ENCODE measurements at places on chromosomes 1 and 21. TPM values are rescaled to one million over a fixed set of nuclear protein-coding genes. Genes with fewer than 3 reads are reported as not detected.

- DNase-seq, result no peak
Observed at GRCh38 chr1:248824301-248824700, 1.4 kb downstream of the SH3BP5L start.

- no peak for DNase-seq
Observed at GRCh38 chr1:16727190-16728111, 12.9 kb upstream of the RNU1-4 start.

DNA sequence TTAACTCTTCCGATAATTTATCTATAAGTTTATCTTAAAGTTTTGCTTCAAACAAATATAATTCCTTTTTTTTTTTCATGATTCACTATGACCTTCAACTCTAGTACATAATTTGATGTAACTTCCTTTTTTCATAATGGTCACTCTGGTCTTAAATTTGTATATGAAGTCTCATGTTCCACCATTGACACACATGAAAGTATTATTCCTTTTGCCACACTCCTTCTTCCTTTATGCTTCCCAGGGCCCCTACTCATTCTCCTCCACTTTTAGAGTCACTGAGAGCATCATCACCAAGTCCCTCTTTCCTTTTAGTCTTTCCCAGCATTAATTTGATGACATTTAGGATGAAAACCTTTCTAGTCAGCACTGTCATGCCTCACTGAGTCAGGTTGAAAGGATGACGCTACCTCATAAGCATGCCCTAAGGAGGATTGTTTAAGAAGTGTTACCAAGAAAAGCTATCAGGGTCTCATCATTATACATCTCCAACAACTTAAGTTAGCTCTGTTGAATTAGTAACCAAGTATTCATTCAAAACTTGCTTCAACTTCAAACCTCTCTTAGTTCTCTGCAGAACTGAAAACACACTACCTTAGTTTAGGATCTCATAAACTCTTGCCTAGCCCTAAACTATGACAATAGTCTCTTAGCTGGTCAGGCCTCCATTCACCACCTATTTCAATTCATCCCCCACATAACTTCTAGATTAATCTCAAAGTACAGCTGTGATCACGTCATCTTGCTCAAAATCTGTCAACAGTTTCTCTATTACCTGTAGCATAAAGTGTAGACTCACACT, 14.5 kb downstream of the AUNIP start:
- DNase-seq, result no peak

DNA sequence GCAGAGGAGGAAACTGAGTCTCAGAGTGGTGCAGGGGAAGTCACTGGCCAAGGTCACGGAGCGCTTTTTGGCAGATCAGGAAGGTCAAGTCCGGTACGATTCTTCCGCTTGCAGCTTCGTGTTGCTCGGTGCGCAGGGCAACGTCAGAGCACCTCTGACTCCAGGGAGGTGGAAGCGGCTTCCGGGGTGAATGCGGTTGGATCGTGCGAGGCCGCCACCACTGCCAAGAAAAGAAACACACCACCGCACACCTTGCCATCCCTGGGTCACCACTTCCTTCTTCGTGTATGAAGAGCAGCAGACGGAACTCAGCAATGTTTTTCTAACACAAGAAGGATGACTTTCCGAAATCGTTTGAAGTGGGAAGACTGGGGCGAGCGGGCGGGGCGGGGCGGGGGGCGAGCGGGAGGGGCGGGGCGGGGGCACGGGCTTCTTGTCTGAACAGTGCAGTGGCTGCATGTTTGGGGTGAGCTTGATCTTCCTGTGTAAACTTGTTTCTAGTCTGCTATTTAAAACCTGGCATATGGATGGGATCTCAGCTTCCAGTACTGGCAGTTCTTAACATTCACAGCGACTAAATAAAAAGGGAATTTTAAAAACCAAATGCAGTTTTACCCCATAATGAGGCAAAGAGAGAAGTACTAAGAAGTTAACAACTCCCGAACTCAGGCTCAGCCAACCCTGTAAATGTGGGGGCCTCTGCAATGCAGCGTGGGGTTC, 300.0 kb downstream of the RRAGC start:
- peak; percentile 62 for DNase-seq

DNA sequence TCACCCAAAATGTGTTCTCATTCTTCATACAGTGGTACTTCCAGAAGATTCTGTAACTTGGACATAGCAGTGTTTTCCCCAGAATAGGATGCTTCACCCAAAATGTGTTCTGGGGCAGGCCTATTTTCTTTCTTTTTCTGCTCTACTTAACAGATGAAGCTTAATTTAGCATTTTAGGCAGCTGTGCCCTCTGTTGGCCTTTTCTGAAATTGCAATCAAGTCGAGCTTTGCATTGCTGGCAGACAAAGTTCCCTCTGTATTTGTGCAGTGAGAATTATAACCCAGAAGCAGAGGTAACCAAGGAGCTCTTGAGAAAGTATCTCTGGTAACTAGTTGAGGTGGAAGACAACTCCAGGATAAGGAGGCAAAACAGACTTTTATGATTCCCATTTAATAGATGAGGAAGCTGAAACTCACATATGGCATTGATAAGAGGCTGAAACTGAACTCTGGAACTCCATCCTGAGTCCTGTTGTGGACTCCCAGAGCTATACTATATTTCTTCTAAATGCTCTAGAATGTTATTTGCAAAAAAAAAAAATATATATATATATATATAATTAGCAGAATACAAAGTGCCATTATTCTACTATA, 50.3 kb upstream of the L1TD1 start:
- DNase-seq, result peak; percentile 9

DNA sequence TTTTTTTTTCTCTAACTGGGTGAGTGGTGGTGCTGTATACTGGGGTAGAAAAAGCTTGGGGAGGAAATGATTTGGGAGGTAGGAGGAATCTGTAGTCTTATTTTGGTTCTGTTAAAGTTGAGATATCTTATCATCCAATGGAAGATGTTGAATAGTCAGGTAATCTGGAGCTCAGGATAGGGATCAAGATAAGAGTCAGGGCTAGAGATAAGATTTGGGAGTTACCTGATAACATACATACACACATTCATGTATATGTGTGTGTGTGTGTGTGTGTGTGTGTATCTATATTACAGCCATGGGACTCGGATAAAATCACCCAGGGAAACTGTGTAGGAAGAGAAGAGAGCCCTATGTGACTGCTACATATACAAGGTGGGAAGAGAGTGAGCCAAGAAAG, 8.1 kb downstream of the PCAT6 start:
- DNase-seq, result no peak

DNA sequence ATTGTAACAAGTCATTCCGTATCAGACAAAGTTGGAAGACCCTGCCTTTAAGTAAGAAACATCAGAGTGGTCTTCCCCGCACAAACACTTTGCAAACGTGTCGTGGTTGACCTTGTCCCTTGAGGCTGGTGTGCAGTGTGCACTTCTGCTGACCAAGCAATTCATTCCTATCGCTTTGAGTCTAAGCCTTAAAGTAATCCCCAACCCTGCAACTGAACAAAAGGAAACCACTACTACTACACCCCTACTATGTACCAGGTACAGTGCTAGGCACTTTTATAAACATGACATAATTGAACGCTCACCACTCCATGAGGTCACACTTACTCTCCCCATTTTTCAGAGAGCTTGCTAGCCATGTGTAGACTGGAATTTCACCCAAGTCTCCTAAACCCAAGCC, 10.6 kb downstream of the ITPKB start:
- no peak for DNase-seq

GRCh38 chr21:42973991-42974831, at the start of gene PKNOX1:
PKNOX1 (plus strand) TSS chr21:42974562; CDS start chr21:43004382, 29,820 bp downstream.
- DNase-seq, result peak; percentile 100

DNA sequence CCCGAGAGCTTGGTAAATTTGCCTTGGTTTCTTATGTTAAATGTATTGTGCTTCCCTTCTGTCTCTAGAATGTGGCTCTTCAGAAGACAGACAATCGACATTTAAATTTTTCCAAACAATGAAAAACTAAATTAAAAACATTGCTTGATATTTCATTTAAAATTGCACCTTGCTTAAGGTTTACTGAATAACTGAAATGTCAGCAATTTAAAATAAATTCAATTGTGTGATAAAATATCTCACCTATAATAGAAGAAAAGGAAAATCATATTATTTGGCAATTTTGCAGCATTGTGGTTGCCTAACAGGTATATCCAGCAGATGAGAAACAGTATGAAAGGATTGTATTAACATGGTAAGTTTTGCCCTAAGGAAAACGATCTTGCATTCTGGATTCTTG, 56.5 kb downstream of the MAP3K21 start:
- DNase-seq, result no peak

GRCh38 chr1:206672011-206672688, 12.6 kb upstream of the MAPKAPK2 start:
- DNase-seq, result no peak

DNA sequence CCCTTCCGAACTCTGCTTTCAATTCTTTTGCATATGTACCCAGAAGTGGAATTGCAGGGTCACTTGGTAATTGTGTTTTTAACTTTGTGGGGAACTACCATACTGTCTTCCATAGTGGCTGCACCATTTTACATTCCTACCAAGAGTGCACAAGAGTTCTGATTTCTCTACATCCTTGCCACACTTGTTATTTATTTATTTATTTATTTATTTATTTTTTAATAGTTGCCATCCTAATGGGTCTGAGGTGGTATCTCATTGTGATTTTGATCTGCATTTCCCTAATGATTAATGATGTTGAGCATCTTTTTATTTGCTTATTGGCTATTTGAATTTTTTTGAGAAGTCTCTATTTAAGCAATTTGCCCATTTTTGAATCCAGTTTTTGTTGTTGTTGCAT, 422.4 kb downstream of the PTPRU start:
- no peak for DNase-seq

GRCh38 chr1:44060830-44061267, 29.6 kb upstream of the SLC6A9 start:
- no peak for DNase-seq

GRCh38 chr1:205975387-205975998, 27.7 kb downstream of the RAB7B start:
- no peak for DNase-seq

- no peak for DNase-seq
Observed at GRCh38 chr1:7808253-7808844, 24.3 kb downstream of the PER3 start.

DNA sequence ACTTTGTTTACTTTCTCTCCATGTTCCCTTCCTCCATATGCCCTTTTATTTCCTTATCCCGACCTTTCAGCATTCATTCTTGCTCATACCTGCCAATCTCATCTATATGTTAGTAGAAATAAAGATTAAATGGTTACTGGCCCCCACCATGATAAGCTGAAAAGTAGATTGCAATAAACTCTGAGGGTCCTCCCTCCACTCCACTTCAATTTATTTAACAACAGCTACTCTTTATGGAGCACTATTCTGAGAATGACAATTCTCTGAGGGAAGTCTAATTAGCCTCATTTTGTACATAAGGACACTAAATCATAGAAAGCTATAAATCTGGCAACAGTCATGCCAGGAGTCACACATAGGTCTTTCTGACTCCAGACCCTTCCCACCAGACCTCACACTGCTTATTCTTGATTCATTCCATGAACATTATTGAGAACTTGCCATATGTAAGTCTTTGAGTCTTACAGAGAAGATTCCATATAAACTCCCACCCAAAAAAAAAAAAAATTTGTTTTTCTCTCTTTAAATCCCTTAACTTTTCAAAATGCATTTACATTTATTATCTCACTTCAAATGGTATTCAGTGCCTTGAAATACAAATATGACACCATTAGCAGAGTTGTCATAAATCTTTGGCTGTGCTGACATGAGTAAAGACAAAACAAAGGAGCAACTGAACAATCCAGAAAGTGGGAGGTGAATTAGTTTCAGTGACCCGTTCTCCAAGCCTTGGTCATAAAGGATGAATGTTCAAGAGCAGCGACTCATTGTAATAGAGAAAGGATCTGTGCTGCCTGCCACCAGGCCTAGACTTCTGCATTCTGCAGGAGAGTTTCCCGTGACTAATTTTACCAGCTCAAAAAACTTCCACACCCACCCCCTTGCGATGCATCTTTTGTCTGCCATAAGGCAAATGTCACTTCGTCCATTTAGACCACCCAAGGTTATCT, 28.5 kb downstream of the PALMD start:
- no peak for DNase-seq

GRCh38 chr1:59062743-59063142, 234.2 kb upstream of the FGGY start:
- no peak for DNase-seq

GRCh38 chr1:246364415-246364941, 142.6 kb downstream of the SMYD3 start:
- DNase-seq, result no peak

S100A1 gene
- not detected for total RNA-seq

KRTAP19-1 gene
- not detected for total RNA-seq

OPTC gene
- total RNA-seq, result not detected

SUSD4 gene
- total RNA-seq, result 8.8 TPM

LIPI gene
- not detected for total RNA-seq

FMO3 gene
- total RNA-seq, result not detected

NBPF26 gene
- total RNA-seq, result 23.9 TPM

RNU1-1 gene
- 3,182 TPM for total RNA-seq

S100A13 gene
- total RNA-seq, result 3.1 TPM

CRYAA gene
- not detected for total RNA-seq

Data from T-helper 17 cell (primary cell).